ENCODE measurements at places on chromosomes 4 and X.
A peak's percentile ranks its signal among the peaks of the same experiment; 100 is the strongest.

DNA sequence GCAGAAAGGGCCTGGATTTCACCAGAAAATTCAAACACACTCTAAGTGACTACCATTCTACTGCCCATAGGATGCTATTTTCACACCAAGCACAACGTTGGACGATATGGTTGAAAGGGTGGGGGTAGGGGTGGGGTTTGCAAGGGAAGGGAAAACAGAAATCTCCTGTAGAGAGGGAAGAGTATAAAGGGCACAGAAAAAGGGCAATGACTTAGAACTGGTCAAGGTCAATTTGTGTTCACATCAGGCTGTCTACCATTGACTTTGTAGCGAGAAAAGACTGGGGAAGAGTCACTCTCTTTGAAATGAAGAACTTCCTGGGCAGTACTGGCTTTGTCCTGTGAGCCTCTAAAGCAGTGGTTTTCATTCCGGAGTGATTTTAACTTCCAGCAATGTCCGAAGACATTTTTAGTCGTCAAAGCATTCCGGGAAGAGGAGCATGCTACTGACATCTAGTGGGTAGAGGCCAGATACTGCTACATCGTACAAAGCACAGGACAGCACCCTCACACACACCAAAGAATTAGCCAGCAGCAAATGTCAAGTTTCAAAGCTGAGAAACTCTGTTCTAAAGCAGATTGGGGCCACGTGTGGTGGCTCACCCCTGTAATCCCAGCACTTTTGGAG lies 48.4 kb upstream of the SLC7A3 start:
- DNase-seq, result peak; percentile 13

DNA sequence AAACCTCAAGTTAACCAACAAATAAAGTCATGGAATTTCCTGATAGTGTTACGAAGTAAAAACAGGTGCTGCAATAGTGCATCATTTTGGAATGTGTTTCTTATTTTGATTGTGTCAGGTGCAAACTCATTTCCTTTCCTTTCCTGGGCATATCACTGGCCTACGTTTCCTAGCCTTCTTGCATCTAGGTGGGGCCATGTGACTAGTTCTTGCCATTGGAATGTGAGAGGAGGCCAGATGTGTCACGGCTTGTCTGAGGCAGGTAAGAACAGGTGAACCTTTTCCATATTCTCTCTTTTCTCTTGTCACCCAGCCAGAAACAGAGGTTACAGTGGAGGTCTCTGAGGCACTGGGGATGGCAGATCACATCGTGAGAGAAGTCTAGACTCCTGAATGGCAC lies 868.0 kb downstream of the RPA4 start:
- no peak for DNase-seq

- no peak for DNase-seq
Observed at GRCh38 chrX:135625995-135626394, 87.4 kb upstream of the CT45A1 start.

DNA sequence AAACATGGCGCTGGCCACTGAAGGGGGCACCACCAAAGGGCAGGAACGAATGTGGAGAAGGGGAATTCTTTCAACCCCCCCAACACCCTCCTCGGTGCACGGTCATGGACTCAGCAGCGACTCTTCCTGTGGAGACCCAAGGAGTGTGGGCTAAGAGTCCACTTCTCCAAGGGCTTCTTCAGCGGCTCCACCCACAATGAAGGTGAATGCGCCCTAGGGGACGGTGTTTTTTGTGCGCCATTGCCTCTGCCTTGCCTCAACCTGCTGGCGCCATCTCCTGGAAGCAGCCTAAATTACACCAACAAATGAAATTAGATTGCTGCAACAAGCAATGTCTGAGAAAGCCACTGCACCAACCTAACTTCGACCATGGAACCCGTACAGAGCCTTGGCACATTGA lies 169.2 kb upstream of the MAGEB18 start:
- DNase-seq, result no peak

- DNase-seq, result no peak
Observed at GRCh38 chr4:128349921-128350320, 62.3 kb upstream of the PGRMC2 start.

GRCh38 chrX:44080083-44080482 lies 106.9 kb upstream of the NDP start:
- DNase-seq, result no peak

DNA sequence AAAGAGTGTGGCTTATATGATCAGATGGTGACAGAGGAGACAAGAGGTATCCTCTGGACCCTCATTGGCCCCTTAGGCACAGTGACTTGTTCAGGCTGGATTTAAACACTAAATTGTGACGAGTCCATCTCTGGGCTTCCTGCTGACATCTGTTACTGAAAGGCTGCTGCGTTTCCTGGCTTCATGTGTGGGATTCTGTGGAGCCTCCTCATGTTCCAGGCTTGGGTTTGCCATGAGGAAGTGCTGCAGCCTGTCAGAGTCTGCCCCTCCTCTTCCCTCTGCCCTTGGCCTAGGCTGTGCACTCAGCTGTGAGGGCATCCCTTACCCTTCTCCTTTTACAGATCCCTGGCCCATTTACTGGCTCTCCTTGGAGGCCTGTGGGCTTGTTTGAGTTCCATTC lies 159.1 kb upstream of the TTC29 start:
- no peak for DNase-seq

DNA sequence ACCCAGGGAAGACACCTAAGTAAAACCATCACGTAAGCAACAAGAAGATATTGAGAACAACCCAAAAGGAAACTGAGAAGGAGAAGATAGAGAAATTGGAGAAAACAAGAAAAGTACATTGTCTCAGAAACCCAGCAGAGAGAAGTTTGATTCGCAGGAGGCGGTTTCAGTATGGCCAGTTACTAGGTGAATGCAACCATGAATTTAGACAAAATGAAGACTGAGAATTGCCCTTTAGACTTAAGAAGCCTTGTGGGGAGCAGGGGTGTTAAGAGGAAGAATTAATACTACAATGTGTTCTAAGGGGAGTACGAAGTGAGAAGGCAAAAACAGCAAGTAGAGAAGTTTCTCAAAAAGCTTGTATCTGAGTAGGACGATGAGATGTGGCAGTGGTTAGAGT lies 229.3 kb upstream of the NEIL3 start:
- DNase-seq, result no peak

- DNase-seq, result no peak
Observed at GRCh38 chrX:34487364-34487763, 169.7 kb downstream of the TMEM47 start.

- DNase-seq, result no peak
Observed at GRCh38 chrX:66008328-66008970, 31.4 kb downstream of the VSIG4 start.

All from suppressor macrophage (primary cell).